ENCODE measurements at places on chromosomes 12 and 14.

- no peak for DNase-seq
Observed at GRCh38 chr12:30853561-30854133, 72.9 kb upstream of the TSPAN11 start.

DNA sequence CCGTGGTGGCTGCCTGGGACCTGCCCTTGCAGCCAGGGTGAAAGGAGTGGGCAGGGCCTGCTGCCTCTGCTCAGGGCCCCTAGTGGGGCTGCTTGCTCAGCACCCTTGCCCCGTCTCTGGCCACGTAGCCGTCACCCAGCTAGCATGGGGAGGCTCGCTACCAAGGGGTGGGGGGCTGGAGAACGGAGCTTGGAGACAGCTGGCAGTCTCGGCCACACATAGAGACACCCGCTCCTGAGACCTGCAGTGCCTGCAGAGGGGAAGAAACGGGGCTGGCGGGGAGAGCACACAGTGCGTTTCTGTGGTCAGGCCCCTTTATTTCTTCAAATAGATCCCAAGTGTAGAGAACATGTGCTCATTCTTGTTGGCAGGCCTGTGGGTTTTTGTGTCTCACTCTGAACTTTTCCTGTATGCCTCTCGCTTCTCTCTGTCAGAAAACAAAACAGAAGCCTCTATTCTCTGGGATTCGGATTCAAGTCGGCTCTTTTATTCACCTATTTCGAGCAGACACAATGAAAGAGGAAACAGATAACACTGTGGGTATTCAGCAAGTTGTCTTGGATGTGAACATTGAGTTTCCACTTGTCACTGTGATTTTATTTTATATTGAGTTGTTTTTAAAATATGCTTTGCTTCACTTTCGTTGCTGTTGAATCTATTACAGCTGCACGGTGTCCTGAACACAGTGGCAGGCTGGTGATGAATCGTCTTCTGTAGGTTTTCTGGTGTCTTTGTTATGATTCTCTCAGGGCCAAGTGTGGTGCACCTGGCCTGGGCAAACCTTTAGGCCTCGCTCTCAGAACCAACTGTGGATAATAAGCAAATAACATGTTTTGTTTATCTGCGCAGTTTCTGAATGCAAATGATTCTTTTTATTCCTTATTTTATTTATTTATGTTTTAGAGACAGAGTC lies 26.5 kb downstream of the PACS2 start:
- DNase-seq: no peak

- no peak for DNase-seq
Observed at GRCh38 chr12:66296176-66296683, 6.1 kb upstream of the HELB start.

- DNase-seq: no peak
Observed at GRCh38 chr12:3419558-3419957, 71.4 kb upstream of the PRMT8 start.

DNA sequence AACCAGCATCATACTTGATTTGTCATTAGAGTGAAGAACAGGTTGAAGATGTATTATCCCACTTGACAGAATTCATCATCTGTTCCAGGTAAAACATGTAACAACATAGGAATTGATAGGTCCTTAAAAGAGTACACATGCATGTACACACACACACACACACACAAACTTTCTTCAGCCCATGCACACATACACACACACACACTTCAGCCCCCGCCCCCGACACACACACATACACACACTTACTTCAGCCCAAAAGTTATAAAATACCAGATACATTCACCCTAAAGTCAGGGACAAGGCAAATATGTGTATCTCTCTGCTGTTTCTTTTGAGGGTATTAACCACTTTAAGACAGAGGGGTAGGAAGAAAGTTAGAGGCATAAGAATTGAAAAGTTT lies 15.4 kb downstream of the CAND1 start:
- no peak for DNase-seq

All from brain microvascular endothelial cell (primary cell).